ENCODE measurements at places on chromosomes 13 and 19. TPM values are rescaled to one million over a fixed set of nuclear protein-coding genes. Genes with fewer than 3 reads are reported as not detected.
A peak's percentile ranks its signal among the peaks of the same experiment; 100 is the strongest.

DNA sequence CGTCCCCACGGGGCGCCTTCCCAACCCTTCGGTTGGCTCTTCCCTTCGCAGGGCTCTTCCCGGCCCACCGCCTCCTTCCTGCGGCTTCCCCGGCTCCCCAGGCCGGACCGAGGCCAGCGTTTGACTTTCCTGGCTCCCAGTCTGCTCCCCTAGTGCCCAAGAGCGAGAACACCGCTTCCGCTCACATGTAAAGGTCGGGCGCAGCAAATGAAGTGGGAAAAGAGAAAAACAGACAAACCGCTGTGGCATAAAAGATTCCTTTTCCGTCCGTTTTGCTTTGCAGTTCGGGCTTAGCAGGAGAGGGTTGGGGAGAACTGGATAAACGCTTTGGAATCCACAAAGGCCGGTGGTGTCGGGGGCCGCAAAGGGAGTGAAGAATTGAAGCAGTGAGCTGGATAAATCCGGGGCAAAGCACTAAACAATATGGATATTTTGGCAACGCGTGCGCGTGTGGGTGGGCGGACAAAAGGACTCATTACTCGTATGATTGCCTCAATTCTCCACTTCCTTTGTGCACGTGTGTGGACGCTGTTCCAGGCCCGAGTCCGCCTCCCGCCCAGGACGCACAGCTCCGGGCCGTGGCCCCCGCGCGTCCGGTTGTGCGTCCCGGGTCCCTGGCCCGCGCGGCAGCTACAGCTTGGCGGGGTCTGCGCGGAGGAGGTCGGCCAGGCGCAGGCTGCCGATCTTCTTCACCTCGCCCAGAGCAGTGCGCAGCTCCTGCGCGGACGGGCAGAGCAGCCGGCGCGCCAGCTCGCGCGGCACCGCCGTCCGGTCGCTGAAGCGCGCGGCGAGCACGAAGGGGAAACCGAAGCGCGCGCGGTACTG, 8.6 kb upstream of the CDX2 start:
- H3K4me1 ChIP-seq = peaks cover 38% of the 10 kb centered on the region
- DNase-seq = peak; percentile 81
- no peaks in the 10 kb centered on the region for H3K36me3 ChIP-seq

FCER2 gene
- total RNA-seq = not detected

MEDAG gene
- 0.97 TPM for total RNA-seq

GRCh38 chr13:80901111-80901510, 560.2 kb upstream of the SPRY2 start:
- H3K36me3 ChIP-seq = no peaks in the 10 kb centered on the region
- no peaks in the 10 kb centered on the region for H3K4me1 ChIP-seq
- H3K27ac ChIP-seq = no peak overlapping the region
- DNase-seq = no peak
- H3K4me3 ChIP-seq = no peak overlapping the region
- H3K27me3 ChIP-seq = no peaks in the 10 kb centered on the region

DNA sequence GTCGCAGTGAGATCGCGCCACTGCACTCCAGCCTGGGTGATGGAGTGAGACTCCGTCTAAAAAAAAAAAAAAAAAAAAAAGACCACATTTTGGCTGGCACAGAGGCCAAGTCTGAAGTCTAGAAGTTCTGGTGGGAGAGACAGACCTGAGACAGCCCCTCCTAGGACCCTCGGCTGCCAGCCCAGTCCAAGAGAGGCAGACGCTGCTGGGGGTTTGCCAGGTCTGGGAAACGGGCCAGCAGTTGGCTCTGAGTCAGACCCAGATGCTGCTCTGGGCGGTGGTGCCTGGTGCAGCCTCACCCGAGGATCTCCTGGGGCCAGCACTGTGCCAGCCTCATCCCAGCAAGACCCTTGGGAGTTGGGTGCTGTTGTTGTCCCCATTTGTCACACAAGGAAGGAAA, 5.8 kb downstream of the FCHO1 start:
- H3K4me1 ChIP-seq = no peaks in the 10 kb centered on the region
- DNase-seq = no peak
- no peak overlapping the region for H3K4me3 ChIP-seq
- no peak overlapping the region for H3K27ac ChIP-seq
- no peaks in the 10 kb centered on the region for H3K36me3 ChIP-seq

DNA sequence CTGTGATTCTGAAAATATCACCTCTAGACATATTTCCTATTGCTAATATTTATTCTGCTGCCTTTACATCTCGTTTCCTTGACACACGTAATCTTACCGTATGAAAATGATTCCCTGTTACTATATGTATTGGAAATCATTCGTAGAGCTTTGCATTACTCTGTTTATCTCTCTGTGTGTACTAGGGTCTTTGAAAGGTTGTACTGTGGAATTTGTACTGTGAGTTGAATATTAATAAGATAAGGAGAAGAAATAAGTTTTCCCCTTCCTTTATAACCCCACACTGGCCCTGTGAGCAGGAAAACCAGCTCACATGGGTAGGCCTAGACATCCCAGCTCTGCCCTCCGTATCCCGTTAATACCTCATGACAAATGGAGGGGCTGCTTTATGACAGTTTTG, 354.9 kb downstream of the KLF5 start:
- H3K4me3 ChIP-seq = no peak overlapping the region
- no peaks in the 10 kb centered on the region for H3K27me3 ChIP-seq
- H3K36me3 ChIP-seq = no peaks in the 10 kb centered on the region
- no peaks in the 10 kb centered on the region for H3K4me1 ChIP-seq
- DNase-seq = no peak
- H3K27ac ChIP-seq = no peak overlapping the region

DNA sequence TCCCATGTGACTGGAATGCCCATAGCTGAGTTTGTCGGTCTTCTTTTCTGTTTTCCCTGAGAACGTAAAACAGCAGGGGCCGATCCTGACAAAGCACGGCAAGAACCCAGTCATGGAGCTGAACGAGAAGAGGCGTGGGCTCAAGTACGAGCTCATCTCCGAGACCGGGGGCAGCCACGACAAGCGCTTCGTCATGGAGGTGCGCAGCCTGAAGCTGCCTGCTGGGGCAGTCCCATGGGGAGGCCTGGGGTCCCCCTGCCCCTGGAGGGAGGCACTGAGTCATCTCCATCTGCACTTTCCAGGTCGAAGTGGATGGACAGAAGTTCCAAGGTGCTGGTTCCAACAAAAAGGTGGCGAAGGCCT, 18.2 kb upstream of the QTRT1 start:
- DNase-seq = no peak
- no peak overlapping the region for H3K4me3 ChIP-seq
- H3K4me1 ChIP-seq = no peaks in the 10 kb centered on the region
- no peaks in the 10 kb centered on the region for H3K27me3 ChIP-seq
- peak overlapping the region; percentile 59 for H3K27ac ChIP-seq

NFIX gene
- 1.2 TPM for total RNA-seq

DNA sequence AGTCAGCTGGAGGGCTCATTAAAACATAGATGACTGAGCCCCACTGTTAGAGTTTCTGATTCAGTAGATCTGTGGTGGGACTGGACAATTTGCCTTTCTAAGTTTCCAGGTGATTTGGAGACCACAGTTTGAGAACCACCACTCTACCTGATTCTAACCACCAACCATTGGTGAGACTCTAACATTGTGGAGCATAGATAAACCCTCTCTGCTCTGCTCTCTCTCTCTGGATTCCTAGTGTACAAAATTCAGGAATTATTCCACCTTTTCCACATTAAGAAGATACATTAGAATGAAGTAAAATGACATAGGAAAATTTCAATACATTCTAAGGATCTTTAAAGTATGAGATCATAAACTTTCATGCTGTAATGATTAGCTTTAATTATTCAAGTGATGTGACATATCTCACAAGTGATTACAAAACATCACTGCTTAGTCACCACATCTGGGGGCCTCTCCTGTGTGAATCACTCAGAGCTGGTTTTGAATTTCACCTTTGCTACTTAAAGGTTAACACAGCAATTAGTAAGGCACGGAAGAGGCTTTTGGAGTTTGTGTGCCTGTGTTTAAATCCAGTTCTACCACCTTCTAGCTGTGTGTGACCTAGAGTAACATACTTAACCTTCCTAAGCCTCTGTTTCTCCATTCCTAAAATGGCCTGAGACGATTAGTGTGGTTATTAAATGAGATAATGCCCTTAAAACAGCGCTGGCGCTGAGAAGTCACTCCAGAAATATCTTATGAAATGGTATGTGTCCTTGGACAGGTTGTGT, 78.5 kb upstream of the NBEA start:
- H3K36me3 ChIP-seq = no peaks in the 10 kb centered on the region
- H3K27me3 ChIP-seq = no peaks in the 10 kb centered on the region
- H3K27ac ChIP-seq = no peak overlapping the region
- H3K4me1 ChIP-seq = peaks cover 14% of the 10 kb centered on the region

DNA sequence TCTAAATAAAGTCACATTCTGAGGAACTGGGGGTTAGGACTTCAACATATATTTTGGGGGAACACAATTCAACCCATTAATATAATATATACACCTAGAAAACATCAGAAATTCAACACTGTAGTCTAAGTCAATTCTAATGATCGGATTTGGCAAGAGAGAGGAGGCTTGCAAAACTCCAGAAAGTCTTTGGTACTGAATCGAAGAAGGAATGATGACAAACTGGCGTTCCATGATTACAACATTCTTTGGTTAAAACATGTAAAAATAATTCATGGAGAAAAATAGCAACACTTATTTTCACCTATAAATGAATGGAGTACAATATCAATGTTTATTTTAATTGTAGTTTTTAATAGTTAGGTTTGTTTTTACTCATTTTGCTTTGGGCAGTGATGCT, 62.4 kb downstream of the MBNL2 start:
- no peaks in the 10 kb centered on the region for H3K36me3 ChIP-seq
- H3K4me1 ChIP-seq = no peaks in the 10 kb centered on the region
- H3K27me3 ChIP-seq = no peaks in the 10 kb centered on the region
- H3K4me3 ChIP-seq = no peak overlapping the region
- no peak for DNase-seq

- H3K4me1 ChIP-seq = peaks cover 9% of the 10 kb centered on the region
- no peaks in the 10 kb centered on the region for H3K36me3 ChIP-seq
- DNase-seq = no peak
- no peak overlapping the region for H3K27ac ChIP-seq
- H3K4me3 ChIP-seq = no peak overlapping the region
- H3K27me3 ChIP-seq = no peaks in the 10 kb centered on the region
These were observed 344.6 kb downstream of the RFC3 start for GRCh38 chr13:34162544-34162933.

KLK14 gene
- total RNA-seq = not detected

- H3K4me1 ChIP-seq = peaks cover 10% of the 10 kb centered on the region
- H3K27me3 ChIP-seq = 0 out of 2 replicates have a peak, but pooled peaks cover 2% of the 10 kb centered on the region
- DNase-seq = peak; percentile 6
- no peak overlapping the region for H3K27ac ChIP-seq
These were observed 14.5 kb downstream of the LMTK3 start for GRCh38 chr19:48496959-48497727.

DNA sequence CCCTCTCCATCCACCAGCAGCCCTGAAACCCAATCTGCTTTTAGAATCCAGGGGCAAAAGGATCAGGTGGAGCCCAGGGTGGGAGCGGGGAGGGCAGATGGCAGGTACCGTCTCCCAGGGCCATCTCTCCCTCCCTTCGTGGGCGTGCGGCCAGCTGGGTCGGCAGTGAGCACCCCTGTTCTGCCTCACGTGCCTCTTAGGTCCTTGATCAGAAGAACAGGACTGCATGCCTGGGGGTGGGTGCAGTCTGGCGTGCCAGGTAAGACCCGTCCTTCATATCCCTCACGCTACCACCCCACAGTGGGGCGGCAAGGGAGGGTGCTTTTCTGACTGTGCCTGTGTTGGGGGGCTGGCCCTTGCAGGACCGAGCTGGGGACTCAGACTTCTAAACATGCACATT, 2.0 kb downstream of the SLC8A2 start:
- DNase-seq = no peak
- no peak overlapping the region for H3K27ac ChIP-seq
- H3K36me3 ChIP-seq = no peaks in the 10 kb centered on the region
- H3K4me1 ChIP-seq = peaks cover 29% of the 10 kb centered on the region
- no peak overlapping the region for H3K4me3 ChIP-seq
- peaks cover 8% of the 10 kb centered on the region for H3K27me3 ChIP-seq

CYP2A6 gene
- not detected for total RNA-seq

DNA sequence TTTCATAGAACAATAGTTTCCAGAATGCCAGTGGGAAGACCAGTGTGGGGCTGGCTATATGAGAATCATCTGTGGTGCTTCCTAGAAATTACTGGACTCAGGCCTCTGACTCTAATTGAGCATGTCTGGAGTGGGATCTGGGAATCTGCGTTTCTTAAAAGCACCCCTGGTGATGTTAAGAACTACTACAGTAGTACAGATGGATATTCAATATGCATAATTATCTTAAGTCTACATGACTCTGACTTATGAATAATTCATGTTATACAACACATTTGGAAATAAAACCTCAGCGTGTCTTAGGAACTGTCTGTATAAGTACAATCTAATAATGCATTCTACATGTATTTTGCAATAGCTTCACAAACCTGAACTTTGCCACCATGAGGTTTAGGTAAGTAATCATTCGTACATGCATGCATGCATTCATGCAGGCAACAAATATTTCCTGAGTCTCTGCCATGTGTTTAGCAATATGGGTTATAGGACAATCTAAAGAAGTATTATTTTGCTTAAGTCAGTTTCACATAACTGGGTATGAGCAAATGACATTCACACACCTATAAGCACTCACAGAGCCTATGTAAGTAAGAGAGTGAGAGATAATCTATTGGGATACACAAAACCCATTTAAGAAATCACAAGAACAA, 62.0 kb downstream of the EPSTI1 start:
- no peak overlapping the region for H3K27ac ChIP-seq
- no peaks in the 10 kb centered on the region for H3K36me3 ChIP-seq
- H3K27me3 ChIP-seq = no peaks in the 10 kb centered on the region
- H3K4me3 ChIP-seq = no peak overlapping the region
- no peaks in the 10 kb centered on the region for H3K4me1 ChIP-seq

FFAR2 gene
- total RNA-seq = not detected

- H3K27me3 ChIP-seq = no peaks in the 10 kb centered on the region
- no peaks in the 10 kb centered on the region for H3K4me1 ChIP-seq
- H3K4me3 ChIP-seq = no peak overlapping the region
- H3K27ac ChIP-seq = no peak overlapping the region
These were observed 307.0 kb downstream of the UQCRFS1 start for GRCh38 chr19:28905996-28906395.

TNFRSF19 gene
- total RNA-seq = 0.93 TPM

C19orf85 gene
- total RNA-seq = 1.7 TPM

CILP2 gene
- 17.0 TPM for total RNA-seq

- H3K27ac ChIP-seq = no peak overlapping the region
- H3K27me3 ChIP-seq = no peaks in the 10 kb centered on the region
- no peak for DNase-seq
- no peaks in the 10 kb centered on the region for H3K36me3 ChIP-seq
These were observed 147.5 kb downstream of the DIAPH3 start for GRCh38 chr13:60016229-60016628.

- H3K4me3 ChIP-seq = no peak overlapping the region
- H3K36me3 ChIP-seq = peaks cover 19% of the 10 kb centered on the region
- H3K27ac ChIP-seq = no peak overlapping the region
- no peaks in the 10 kb centered on the region for H3K4me1 ChIP-seq
- H3K27me3 ChIP-seq = no peaks in the 10 kb centered on the region
These were observed 8.8 kb downstream of the RNF6 start for GRCh38 chr13:26213345-26213744.

GRCh38 chr19:39264306-39265290, 3.6 kb upstream of the IFNL2 start:
- peak; percentile 67 for DNase-seq
- H3K36me3 ChIP-seq = no peaks in the 10 kb centered on the region
- peaks cover 76% of the 10 kb centered on the region for H3K27me3 ChIP-seq
- no peaks in the 10 kb centered on the region for H3K4me1 ChIP-seq
- H3K27ac ChIP-seq = no peak overlapping the region
- peak overlapping the region; percentile 52 for H3K4me3 ChIP-seq

ZNF772 gene
- total RNA-seq = 28.0 TPM

GRCh38 chr19:39518975-39519374, 4.0 kb downstream of the SELENOV start:
- H3K4me3 ChIP-seq = peak overlapping the region; percentile 30
- DNase-seq = peak; percentile 36

GRCh38 chr19:2627855-2628254, 74.6 kb downstream of the GNG7 start:
- no peak overlapping the region for H3K27ac ChIP-seq
- no peaks in the 10 kb centered on the region for H3K36me3 ChIP-seq
- DNase-seq = no peak
- no peaks in the 10 kb centered on the region for H3K4me1 ChIP-seq
- no peaks in the 10 kb centered on the region for H3K27me3 ChIP-seq

Measured in GM23338 (cell line).